ENCODE measurements at places on chromosomes 7 and 10.

- DNase-seq, result no peak
Measured at GRCh38 chr10:99938563-99938962, 71.2 kb downstream of the DNMBP start.

GRCh38 chr10:33117230-33117629, 159.2 kb upstream of the ITGB1 start:
- no peak for DNase-seq

DNA sequence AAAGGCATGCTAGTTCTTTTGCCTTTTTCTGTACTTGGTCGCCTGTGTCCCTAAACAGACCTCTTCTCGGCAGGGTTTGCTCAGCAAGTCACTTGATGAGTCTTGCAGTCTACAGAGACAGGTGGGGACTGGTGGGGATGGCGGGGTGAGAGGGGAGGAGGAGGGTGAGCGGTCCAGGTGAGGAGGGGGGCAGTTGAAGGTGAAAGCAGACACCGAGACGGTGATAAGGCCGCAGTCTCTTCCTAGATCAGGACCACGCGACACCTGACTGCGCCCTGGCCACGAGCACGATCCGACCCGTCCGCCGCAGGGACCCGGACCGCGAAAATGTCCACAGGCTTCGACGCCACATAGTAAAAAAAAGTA, 566 bp downstream of the ASNS start:
- DNase-seq, result no peak

DNA sequence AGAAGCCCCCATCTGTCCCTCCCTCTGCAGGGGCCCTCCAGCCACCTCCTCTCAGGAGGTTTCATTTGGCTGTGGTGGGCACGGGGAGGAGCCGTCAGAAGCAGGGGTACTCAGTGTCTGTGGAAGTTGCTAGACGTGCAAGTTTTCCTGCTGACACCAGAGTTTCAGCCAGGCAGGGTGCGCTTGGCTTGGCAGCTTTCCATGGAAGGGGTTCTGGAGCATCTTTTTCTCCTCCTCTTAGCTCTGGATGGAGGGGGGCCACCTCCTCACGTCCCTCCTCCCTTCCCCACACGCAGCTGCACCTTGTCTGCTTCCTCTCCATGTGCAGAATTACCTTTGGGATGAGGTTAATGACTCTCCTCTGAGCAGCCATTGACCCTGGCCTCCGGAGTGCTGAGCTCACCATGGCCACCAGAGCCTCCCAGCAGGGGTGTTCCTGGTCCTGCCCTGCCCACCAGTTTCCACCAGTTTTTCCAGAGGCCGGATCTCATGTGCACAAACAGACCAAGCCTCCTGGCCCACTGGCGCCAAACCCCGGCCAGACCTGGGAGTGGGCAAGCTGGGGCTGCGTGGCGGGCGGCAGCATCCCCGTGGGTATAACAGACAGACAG, 579.8 kb upstream of the FOXK1 start:
- DNase-seq, result no peak

GRCh38 chr7:137591421-137591837, 247.9 kb upstream of the PTN start:
- no peak for DNase-seq
